ENCODE measurements at places on chromosomes 3 and 15. TPM values are rescaled to one million over a fixed set of nuclear protein-coding genes. Genes with fewer than 3 reads are reported as not detected.

Gene SLC28A1
- polyA plus RNA-seq, result 5.8 TPM

Gene DLL4
- polyA plus RNA-seq, result 8.6 TPM

Gene GPR149
- polyA plus RNA-seq, result not detected

Gene CASR
- 27.4 TPM for polyA plus RNA-seq

Gene TIMP4
- polyA plus RNA-seq, result 0.98 TPM

Gene FAM107A
- 3.9 TPM for polyA plus RNA-seq

DNA sequence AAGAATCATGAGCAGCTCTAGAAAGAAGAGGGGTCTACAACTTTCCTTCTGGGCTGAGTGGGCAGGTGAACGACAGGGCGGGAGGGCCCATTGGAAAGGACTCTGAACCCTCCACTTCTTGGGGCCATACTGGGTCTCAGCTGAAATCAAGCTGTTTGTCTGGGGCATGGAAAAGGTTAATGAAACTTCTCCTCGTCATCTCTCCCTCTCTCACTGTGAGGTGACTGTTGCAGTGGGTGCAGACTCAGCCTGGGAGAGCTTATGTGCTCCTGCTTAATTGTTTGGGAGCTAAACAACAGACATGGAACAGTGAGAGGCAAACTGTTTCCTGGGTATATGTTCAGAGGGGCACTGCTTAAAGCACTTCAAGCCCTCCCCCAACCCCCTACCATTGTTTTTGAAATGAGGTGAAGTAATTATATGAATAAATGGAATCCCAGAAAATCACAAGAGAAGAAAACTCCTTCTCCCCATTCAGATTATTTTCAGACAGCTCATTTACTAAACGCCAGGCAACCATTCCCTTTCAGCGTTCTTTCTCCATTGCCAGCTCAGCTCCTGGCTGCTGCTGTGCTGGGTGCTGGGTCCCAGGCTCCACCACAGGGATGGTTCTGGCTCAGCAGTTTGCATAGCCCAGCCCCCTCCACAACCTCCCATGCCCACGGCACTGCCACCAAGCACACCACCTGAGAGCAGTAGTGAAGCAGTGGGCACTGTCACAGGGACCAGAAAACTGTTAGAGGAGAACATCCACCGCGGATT is 444.9 kb upstream of the TBL1XR1 start:
- no peak for DNase-seq

GRCh38 chr3:52197499-52197841 is 490 bp upstream of the ALAS1 start:
- no peak for DNase-seq

DNA sequence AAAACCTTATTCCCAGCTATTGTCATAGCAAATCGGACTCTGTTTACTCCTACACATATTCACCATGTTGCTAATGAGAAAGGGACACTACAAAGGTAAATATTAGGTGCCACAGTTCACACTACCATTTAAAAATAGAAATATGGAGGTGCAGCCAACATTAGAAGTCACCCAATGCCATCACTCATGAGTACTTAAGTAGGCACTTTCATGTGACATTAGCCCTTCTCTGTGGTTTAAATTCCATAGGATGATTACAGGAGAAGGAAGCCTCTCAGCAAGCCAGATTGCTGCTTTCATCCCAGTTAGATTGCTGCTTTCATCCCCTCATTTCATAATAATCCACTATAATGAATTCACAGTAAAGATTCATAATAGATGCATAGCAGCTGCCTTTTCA is 376.8 kb upstream of the ALCAM start:
- no peak for DNase-seq

GRCh38 chr3:23644676-23645075 is 161.1 kb upstream of the UBE2E1 start:
- no peak for DNase-seq

DNA sequence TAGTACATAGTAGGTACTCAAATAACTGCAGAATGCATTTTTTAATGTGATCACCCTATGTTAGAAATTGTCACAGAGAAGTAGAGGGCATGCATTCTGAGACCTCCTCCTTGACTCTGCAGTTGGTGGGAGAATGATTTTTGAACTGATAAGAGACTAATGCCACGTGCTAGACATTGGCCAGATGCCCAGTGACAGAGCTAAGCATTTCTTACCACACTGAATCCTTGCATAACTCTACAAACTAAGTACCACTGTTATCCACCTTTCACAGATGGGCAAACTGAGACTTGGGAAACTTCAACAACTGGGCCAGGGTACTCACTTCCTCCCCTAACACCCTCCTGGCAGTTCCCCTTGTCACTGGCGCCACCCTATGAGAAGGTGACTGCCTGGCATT is 33.5 kb upstream of the SPATA12 start:
- DNase-seq, result no peak

- no peak for DNase-seq
Observed at GRCh38 chr15:41605566-41605965, 46.6 kb downstream of the TYRO3 start.

GRCh38 chr15:66679657-66680108 is 22.4 kb upstream of the SMAD6 start:
- no peak for DNase-seq

DNA sequence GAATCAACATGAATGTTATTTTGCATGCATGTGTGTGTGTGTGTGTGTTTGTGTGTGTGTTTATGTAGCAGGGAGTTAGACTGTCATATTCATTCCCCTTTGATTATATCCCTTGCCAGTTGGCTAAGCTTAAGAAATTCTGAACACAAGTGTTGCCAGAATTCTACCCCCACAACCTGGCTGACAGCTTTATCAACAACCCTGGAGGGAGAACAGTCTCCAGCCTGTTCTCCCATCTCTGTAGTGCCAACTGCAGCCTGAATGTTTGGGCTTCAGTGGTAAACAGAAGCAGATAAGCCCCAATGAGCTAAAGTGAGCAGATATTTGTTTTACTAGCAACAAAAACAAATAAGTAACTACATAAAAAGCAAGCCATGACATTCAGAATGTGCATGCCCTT is 162.6 kb upstream of the ABI3BP start:
- no peak for DNase-seq

DNA sequence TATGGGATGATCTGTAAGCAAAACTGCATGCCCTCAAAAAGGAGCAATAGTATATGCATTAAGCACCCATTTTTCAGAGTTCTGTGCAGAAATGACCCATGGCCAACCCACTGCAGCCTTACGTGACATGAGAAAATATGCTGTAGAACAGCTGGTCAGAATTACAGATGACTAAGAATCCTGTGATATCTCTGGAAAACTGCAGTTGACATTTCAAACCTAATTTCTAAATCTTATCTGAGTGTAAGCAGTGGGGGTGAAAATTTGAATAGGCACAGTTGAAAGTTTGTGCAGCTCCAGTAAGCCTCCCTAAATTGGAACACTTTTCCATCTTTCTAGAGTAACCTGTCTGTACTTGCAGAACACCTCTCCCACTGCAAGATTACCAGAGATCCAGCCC is 28.7 kb upstream of the COL6A6 start:
- no peak for DNase-seq

- DNase-seq, result no peak
Observed at GRCh38 chr3:127461286-127461910, 129.1 kb downstream of the TPRA1 start.
